ENCODE measurements at places on chromosomes 5 and 9.

GRCh38 chr9:94802251-94802650 is 75.8 kb downstream of the AOPEP start:
- no peak for DNase-seq

- DNase-seq = no peak
Observed at GRCh38 chr5:79171635-79172245, 60.1 kb downstream of the BHMT start.

- DNase-seq = no peak
Observed at GRCh38 chr9:16278326-16278999, 592.0 kb downstream of the BNC2 start.

DNA sequence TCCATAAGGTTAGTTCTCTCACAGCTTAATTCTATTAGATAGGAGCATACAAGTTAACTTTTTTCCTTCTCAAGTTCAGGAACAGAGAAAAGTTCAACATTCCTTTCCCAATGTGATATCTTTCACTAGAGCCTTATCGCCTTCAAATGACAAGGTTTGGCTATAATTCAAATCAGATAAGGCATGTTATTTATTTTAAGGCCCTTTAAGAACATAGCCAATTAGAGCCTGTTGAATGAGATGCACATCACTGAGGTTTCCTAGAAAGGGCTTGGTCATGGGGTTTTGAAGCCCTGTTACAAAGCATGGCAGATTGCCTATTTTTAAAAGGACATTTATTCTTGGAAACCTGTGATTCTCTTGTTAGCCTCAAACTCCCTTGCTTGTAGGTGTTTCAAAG is 123.4 kb downstream of the BASP1 start:
- no peak for DNase-seq

DNA sequence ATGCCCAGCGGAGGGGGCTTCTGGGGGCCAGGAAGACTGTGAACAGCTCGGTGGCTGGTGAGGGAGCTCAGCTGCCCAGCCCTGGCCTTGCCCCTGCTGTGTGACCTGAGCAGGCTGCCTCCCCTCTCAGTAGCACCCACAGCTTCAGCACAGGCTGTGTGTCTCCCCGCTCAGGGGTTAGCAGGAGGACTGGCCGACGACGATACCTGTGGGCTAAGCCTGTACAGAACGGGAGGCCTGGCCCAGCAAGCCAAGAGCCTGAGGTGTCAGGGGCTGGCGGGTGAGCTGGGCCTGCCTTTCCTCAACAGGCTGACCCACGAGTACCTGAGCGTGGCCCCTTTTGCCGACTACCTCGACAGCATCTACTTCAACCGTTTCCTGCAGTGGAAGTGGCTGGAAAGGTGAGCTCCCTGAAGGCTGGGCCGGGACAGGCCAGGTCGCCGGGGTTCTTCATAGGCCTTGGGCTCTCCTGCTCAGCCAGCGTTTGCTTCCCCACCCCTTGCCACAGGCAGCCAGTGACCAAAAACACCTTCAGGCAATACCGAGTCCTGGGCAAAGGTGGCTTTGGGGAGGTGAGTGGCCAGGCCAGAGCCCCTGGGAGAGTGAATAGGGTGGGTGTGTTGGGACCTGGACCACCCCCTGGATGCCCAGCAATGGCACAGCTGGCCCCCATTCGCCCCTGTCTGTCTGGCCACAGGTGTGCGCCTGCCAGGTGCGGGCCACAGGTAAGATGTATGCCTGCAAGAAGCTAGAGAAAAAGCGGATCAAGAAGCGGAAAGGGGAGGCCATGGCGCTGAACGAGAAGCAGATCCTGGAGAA is 6.6 kb downstream of the GRK6 start:
- DNase-seq = no peak

- peak; percentile 42 for DNase-seq
Observed at GRCh38 chr9:84697509-84698114, 28.1 kb downstream of the NTRK2 start.

DNA sequence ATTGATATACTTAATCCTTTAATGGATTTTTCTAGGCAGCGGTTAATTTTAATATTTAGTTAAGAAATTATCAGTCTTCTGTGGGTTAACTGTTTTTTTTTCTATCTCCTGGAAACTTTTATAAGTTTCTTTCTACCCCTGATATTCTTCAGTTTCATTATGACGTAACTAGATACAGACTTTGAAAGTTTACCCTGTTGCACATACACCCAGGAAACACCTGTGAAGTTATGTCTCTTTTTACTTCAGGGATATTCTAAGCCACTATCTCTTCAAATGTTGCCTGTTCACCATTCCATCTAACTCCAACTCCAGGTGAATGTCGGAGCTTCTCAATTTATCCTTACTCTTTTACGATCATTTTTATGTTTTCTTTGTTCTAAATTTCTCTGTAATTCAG is 329.0 kb downstream of the ICE1 start:
- no peak for DNase-seq

GRCh38 chr9:136951541-136952320 is at the start of gene LCN12:
LCN12 (plus strand) TSS chr9:136952273; CDS start chr9:136952328, 55 bp downstream.
- DNase-seq = no peak

GRCh38 chr5:61263072-61263471 is 69.0 kb upstream of the ZSWIM6 start:
- no peak for DNase-seq

DNA sequence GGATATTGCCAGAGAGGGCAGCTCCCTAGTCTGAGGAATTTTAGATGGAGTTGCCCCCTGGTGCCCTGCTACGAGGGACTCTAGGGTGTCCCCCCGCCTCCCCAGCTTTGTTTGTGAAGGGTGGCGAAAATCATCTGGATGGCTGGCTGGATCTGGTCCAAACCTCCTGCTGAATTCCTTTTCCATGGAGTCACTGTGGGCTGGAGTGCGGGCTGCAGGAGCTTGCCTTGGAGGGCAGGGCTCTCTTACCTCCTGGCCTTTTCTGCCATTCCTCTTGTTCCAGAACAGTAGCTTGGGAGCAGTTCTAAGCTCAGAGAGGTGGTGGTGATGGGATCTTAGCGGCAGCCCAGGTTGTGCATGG is 2.1 kb downstream of the SYNPO start:
- DNase-seq = peak; percentile 83

DNA sequence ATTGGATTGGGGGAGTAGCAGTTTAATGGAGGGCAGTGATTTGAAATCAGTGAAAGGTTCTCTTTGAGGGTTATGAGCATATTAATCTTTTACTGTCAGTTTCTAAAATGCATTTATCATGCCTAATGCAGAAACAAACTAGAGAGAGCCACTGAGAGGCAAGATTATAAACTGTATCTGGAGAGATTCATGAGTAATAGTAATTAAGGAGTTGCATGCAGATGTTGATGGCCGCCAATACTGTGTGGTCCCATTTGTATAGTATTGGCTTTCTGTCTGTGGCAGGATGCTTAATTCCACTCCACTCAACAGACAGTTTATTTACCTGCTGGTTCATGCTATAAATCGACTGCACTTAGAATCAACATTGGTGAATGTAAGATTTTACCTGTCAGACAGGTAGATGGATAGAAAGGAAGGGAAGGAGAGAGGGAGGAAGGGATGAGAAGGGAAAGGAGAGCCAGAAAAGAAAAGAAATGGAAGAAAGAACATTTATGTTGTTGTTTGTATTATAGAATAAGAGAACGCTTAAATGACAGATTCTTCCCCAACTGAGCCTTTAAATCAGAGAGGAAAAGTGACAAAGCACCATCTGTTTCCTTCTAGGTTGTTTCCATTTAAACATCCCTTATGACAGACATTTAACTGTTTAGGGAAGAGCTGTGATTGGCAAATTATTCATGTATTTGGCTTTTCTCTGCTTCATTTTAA is 146.5 kb downstream of the PAM start:
- DNase-seq = no peak

- no peak for DNase-seq
Observed at GRCh38 chr9:125296843-125297372, 35.3 kb downstream of the GAPVD1 start.

GRCh38 chr5:154309805-154310204 is 119.3 kb downstream of the GALNT10 start:
- DNase-seq = no peak

GRCh38 chr5:14671414-14671813 is 6.9 kb downstream of the OTULIN start:
- no peak for DNase-seq

DNA sequence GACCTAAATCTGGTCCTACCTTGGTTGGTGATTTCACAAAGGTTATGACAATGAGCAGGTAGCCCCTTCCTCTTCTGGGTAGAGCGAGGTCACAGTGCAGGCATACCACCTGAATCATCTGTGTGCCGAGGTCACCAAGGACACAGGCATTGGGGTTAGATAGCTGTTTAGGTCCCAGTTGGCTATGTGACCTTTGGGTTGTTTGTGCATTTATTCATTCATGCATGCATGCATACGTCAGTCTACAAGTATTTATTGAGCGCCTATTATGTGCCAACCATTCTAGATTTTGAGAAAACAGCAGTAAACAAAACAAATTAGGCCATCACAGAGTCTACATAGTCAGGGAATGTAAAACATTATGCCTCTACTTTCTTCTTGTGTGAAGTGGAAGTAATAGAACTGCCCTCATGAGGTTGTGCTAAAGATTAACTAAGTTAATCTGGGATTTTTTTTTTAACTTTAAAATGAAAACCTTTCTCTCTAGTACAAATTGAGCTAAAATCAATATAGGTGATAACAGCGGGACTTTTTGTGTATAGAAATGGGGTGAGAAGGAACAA is 104.7 kb upstream of the SLC12A2 start:
- DNase-seq = no peak

- peak; percentile 93 for DNase-seq
Observed at GRCh38 chr9:81737871-81738507, 48.6 kb upstream of the TLE1 start.
